ENCODE measurements at places on chromosomes 6 and 20. TPM values are rescaled to one million over a fixed set of nuclear protein-coding genes. Genes with fewer than 3 reads are reported as not detected.

BACH2 gene
- total RNA-seq: 4.0 TPM

GSTA3 gene
- total RNA-seq: not detected

ADIG gene
- total RNA-seq: not detected

GRCh38 chr20:60237981-60238380 is 279.8 kb downstream of the CDH26 start:
- H3K4me1 ChIP-seq: no peaks in the 10 kb centered on the region
- no peak overlapping the region for H3K4me3 ChIP-seq
- H3K27ac ChIP-seq: no peak overlapping the region
- DNase-seq: no peak
- no peaks in the 10 kb centered on the region for H3K36me3 ChIP-seq

GRCh38 chr6:144331491-144331969 is 46.4 kb downstream of the UTRN start:
- no peak overlapping the region for H3K27ac ChIP-seq
- H3K4me1 ChIP-seq: no peaks in the 10 kb centered on the region
- H3K36me3 ChIP-seq: no peaks in the 10 kb centered on the region
- no peak overlapping the region for H3K4me3 ChIP-seq
- H3K27me3 ChIP-seq: no peaks in the 10 kb centered on the region

DNA sequence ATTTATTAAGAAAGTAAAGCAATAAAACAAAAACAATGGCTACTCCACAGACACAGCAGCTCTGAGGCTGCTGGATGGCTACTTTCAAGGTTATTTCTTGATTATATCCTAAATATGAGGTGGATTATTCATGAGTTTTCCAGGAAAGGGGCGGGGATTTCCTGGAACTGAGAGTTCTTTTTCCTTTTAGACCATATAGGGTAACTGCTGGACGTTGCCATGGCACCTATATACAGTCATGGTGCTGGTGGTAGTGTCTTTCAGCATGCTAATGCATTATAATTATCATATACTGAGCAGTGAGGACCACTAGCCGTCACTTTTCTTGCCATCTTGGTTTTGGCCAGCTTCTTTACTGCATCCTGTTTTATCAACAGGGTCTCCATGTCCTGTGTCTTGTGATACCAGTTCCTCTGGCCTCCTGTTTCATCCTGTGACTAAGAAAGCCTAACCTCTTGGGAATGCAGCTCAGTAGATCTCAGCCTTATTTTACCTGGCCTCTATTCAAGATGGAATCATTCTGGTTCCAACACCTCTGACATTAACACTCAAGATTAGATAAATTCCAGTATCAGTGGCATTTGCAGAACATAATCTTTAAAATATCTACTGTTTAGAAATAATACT is 32.3 kb upstream of the TRDN start:
- H3K27ac ChIP-seq: no peak overlapping the region
- no peaks in the 10 kb centered on the region for H3K4me1 ChIP-seq
- no peak overlapping the region for H3K4me3 ChIP-seq
- DNase-seq: no peak
- no peaks in the 10 kb centered on the region for H3K27me3 ChIP-seq

DNA sequence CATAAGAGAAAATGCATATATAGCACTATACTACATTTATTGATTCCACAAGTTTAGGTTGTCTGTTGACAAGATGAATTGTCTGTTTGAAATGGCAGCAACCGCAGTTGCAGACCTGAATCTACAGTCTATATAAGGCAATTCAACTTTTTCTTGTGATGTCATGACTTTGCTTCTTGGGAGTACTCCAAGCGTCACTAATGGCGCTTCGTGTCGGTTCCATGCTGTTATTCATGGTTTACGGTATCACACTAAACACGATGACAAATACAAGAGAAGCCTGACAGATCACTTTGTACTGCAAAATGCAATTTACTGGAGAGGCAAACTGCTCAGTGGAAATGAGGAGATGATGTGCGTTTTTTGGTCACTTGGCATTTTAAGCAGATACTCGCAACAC is 280.3 kb upstream of the TCF21 start:
- no peaks in the 10 kb centered on the region for H3K36me3 ChIP-seq
- no peaks in the 10 kb centered on the region for H3K27me3 ChIP-seq
- DNase-seq: no peak
- no peak overlapping the region for H3K4me3 ChIP-seq
- H3K4me1 ChIP-seq: no peaks in the 10 kb centered on the region
- H3K27ac ChIP-seq: no peak overlapping the region

- DNase-seq: no peak
- H3K36me3 ChIP-seq: no peaks in the 10 kb centered on the region
- peak overlapping the region; percentile 30 for H3K27ac ChIP-seq
- H3K4me3 ChIP-seq: no peak overlapping the region
- H3K27me3 ChIP-seq: no peaks in the 10 kb centered on the region
- peaks cover 84% of the 10 kb centered on the region for H3K4me1 ChIP-seq
Observed at GRCh38 chr6:35494161-35494563, 2.7 kb downstream of the TEAD3 start.

All from heart left ventricle (tissue), 16 donors.